ENCODE measurements at places on chromosomes 4 and X.

GRCh38 chr4:140654495-140654814 lies 85.7 kb upstream of the UCP1 start:
- DNase-seq, result no peak

GRCh38 chr4:20318001-20318908 lies 66.5 kb downstream of the SLIT2 start:
- no peak for DNase-seq

- no peak for DNase-seq
Measured at GRCh38 chrX:31603411-31604120, 531.7 kb upstream of the FTHL17 start.

GRCh38 chrX:68594769-68595168 lies 52.7 kb upstream of the STARD8 start:
- no peak for DNase-seq

DNA sequence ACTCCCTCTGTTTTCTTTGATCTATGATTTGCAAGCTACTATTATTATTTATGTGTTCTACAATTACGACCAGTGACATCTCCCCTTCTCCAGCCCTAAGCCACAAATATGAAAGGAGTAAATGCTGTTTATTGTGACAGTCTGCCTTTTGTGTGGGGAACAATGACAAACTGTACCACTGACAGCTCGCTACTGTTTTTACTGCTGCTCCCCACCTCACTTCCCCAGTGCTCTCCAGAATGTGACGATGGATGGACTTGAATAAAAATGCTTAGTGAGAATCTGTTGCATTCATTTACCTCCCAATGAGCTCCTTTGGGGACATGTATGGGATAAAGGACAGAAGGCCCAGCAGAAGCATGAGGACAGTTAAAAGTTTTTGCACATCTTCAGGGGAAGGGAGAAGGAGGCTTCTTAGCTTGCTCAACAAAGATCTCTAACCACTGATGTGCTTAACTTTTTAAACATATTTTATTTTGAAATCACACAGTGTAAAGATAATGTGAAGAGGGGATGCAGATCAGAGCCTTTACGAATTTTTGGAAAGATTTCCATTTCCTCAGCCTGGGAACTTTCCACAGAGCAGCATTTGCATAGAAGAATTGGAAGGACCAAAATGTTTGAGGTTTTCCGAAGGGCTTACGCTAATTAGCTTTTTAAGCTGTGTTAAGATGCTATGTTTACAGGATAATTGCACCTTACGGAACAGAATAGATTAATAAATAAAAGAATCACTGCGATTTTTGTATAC lies 485.1 kb upstream of the TENM3 start:
- no peak for DNase-seq

DNA sequence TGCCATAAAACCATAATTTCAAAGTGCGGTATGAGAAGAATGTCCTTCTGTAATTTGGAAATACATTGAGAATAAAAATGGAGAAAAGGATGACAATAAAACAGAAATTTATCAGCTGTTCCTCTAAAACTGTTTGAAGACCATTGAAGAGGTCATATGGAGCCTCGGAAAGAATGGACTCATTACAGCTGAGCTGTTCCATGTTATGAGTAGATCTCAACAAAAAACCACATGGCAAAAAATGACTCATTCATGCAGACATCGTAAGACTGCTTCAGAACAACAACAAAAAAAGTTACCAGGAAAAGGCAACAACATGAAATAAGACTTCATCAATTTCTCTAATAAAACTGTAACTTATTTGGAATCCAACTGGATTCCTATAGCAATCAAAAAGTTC lies 39.7 kb downstream of the AKAP4 start:
- DNase-seq, result no peak

DNA sequence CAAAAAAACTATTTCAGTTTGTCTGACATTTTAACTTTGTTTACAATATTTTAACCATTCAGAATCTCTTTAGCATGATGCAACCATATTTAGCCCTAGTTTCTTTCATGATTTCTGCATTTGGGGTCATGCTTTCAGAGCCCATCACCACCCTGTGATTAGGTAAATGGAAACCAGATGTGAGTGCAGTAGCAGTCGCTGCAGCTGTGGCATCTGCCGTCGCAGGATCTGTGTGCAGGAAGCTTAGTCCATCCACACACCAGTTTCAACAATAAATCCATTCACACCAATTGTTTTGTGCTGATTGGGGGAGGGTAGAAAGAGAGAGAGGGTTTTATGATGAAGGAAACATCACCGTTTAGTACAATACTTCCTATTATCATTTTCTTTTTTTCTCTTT lies 130.5 kb downstream of the CPEB2 start:
- no peak for DNase-seq

GRCh38 chr4:26468283-26468949 lies 21.9 kb downstream of the CCKAR start:
- DNase-seq, result no peak

GRCh38 chr4:36492590-36492989 lies 211.2 kb downstream of the DTHD1 start:
- DNase-seq, result no peak

DNA sequence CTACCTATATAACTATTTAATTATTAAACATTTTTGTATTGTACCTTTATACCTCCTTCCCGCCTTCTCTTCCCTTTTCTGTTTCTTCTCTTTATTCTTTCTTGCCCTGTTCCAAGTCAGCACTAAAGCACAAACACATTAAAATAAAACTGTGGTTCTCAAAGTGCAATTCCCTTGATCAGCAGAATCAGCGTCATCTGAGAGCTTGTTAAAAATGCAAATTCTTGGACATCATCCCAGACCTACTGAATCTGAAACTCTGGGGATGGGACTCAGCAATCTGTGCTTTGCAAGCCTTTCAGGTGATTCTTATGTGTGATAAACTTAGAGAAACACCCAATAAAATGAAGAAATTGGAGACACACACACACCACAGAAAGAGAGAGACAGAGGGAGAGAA lies 178.4 kb upstream of the BMP3 start:
- DNase-seq, result no peak

GRCh38 chrX:1423215-1423614 lies 29.5 kb downstream of the ASMTL start:
- DNase-seq, result no peak

DNA sequence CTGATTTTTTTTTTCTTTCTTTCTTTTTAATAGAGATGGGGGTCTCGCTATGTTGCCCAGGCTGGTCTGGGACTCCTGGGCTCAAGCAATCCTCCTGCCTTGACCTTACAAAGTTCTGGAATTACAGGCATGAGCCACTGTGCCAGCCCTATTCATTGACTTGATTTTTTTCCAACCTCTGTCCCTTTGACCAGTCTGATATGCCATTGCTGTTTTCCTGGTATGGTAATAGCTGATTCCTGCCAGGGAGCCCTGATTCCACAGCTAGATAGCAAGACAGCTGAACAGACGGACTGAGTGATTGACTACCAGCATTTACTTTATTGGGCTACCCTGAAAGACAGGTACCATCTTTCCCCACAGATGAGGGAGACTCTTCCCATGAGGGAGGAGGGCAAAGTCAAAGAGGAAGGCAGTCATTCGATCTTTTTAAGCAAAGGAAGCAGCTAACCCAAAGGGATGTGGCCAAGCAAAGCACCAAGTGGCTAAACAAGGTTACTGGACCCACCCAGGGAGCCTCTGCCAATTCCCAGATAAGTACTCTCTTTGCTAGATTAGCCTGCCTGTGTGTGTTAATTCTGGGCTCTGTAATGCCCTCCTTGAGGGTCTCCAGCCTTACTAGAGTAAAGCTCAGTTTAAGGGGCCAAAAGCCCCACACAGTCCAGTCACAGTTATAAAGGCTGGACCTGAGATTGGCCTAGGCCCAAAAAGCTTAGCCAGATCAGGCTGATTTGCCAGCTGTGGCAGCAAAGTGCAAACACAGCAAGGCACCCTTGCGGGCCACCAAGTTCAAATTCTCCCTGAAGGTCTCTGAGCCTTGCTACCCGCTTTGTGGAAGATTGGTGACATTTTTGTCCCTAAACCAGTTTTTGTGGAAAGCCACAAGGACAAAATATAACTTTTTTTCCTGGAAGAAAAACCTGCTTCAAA lies 192.4 kb upstream of the GPC4 start:
- DNase-seq, result no peak

Measured in stimulated activated CD4-positive, alpha-beta T cell treated with anti-CD3 and anti-CD28 coated beads, Interleukin-4, amount 100 ng/mL, for 48 hours (primary cell).